Hematopoietic multipotent progenitor cell treated with erythropoietin and hydrocortisone succinate and interleukin-3 and kit ligand, for 6 days (in vitro differentiated cells): ENCODE measurements at places on chromosomes 5 and 9.
A peak's percentile ranks its signal among the peaks of the same experiment; 100 is the strongest.

GRCh38 chr9:4678679-4679267, 596 bp upstream of the CDC37L1 start:
- peak; percentile 78 for DNase-seq

DNA sequence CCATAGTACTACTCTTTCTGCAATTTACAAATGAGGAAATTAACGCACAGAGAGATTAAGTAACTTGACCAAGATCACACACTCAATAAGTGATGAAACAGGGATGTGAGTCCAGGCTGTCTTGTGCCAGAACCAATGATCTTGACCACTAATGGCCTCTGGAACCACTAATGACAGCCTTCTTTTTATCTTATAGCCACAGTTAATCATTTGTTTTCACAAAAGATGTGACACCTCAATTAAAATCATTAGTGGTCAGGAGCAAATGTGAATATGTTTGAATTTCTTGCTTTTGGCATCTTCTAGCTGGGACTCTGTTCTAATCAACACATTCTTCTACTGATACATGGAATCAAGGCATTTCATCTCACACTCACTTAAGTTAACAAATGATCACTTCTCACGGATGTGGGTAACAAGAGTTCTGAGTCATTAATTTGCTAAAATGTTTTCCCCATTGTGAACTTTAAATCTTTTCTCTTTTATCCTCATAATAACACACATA, 102.7 kb upstream of the CD180 start:
- no peak for DNase-seq

DNA sequence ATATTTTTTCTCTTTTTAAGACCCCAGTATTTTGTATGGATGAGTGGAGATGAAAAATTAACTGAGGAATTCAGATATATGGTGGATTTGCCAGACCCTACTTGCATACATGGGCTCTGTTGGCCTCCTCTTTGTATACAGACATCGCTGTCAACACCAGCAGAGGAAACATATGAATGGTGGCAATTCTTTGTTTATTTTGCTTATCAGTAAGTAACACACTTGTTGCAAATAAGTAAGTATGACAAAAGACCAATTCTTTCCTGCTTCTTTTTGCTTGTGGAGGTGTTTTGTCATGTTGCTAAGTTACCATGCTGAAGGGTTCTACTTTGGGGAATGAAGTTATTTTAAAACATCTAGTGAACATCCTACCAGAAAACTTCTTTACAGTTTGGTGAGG, 298.2 kb downstream of the KIF4B start:
- no peak for DNase-seq

- no peak for DNase-seq
Measured at GRCh38 chr9:16352791-16353401, 517.6 kb downstream of the BNC2 start.

DNA sequence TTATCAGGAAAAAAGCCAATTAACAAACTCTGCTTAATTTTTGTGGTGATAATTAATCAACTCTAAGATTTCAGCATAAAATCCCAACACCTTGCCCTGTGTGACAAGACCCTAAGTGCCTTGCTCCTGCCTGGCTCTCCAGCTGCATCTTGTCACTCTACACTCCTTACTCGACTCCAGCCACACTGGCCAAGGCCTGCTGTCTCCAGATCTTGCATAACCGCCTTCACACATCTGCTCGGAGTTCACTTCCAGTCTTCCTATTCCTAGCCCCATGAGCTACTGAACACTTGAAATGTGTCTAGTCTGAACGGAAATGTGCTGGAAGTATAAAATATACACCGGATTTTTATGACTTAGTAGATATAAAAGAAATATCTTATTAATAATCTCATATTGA, 259.6 kb downstream of the EPB41L4A start:
- DNase-seq: no peak

- DNase-seq: no peak
Measured at GRCh38 chr9:34227445-34227844, 48.6 kb downstream of the UBAP1 start.
